ENCODE measurements at places on chromosomes 4 and X.

- DNase-seq, result no peak
Measured at GRCh38 chr4:54231768-54232688, 2.9 kb downstream of the PDGFRA start.

DNA sequence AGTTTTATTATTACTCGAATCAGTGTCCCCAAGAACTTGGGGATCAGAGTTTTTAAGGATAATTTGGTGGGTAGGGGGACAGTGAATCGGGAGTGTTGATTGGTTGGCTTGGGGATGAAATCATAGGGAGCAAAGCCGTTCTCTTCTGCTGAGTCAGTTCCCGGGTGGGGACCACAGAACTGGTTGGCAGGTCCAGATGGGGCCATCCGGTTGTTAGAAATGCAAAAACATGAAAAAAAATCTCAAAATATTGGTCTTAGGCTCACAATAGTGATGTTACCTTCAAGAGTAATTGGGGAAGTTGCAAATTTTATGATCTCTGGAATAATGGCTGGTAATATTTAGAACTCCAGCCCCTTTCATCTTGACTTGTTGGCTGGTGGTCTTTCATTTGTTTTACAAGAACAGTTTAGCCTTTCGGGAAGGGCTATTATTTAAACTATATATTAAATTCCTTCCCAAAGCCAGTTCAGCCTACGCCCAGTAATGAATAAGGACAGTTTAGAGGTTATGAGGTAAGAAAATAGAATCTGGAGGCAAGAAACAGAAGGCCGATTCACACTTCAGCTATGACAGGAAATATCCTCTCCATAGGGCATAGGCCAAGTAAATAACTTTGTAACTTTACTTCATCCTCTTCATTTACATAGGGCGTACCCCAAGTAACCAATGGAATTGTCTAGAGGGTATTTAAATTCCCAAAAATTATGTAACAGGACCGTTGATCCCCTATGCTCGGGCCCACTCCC lies 164.1 kb upstream of the STS start:
- DNase-seq, result no peak

- DNase-seq, result no peak
Measured at GRCh38 chr4:158395889-158396288, 125.8 kb upstream of the RXFP1 start.

GRCh38 chr4:155402941-155403340 lies 26.2 kb upstream of the MAP9 start:
- DNase-seq, result no peak

DNA sequence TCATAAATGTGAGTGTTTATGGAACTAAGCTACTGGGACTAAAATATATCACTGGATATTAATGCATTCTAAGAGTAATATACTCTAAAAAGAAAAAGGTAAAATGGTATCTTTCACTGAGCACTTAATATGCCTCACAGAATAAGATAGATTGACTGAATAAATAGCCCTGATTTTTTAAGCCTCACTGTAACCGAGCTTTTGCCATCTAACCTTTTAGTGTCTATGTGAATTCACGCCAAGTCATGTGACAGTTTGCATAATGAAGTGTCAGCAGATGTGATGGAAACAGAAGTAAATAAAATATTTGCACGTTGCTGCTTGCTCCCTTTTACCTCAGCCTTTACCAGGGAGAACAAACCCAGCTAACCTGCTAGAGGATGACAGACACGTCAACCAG lies 119.7 kb upstream of the NWD2 start:
- no peak for DNase-seq

DNA sequence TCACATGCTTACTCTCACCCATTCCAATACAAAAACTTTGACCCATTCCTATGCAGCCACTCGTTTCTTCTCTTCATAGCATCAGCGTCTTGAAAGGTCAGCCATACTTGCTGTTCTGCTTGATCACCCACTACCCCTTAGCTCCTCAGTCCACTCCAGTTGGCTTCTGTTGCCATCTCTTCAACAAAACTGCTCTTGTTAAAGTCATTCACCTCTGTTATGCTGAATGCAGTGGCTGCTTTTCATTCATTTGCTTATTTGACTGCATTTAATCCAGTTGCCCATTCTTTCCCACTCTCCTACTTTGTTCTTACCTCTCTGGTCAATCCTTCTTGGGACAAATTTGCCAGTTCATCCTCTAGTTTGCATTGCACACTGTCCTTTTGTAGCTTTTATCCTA lies 24.9 kb downstream of the CEP135 start:
- DNase-seq, result no peak

DNA sequence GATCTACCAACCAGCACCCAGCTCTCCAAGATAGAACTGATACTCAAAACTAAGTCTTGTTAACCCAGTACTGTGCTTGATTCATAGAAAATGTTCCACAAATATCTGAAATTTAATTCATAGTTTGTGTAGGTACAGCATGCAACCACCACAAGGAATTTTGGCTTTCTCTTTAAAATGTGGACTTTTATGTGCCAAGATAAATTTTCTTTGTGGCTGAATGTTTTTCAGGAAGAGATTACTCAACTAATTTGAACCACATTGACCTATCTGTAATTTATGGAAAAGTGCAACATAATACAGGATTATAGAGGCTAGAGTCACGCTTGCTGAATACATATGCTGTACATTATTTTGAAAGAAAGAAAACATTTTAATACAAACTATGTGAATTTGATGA lies 730.8 kb downstream of the IL1RAPL1 start:
- no peak for DNase-seq

- DNase-seq, result peak; percentile 98
Measured at GRCh38 chr4:128809477-128810330, at the start of gene JADE1. TSS of gene JADE1 (plus strand) at chr4:128809700. CDS start at chr4:128831759, 22,059 bp downstream.

- no peak for DNase-seq
Measured at GRCh38 chr4:7375427-7375826, 59.3 kb downstream of the PSAPL1 start.

Data from WERI-Rb-1 (cell line).